M059J (cell line): ENCODE measurements at places on chromosomes 2 and 18. TPM values are rescaled to one million over a fixed set of nuclear protein-coding genes. Genes with fewer than 3 reads are reported as not detected.
A peak's percentile ranks its signal among the peaks of the same experiment; 100 is the strongest.

The MC4R gene
- not detected in 2 replicates for total RNA-seq

The CABYR gene
- total RNA-seq: 9.4 and 12.0 TPM in 2 replicates

The POTEC gene
- total RNA-seq: 0.02 TPM in 1 of 2 replicates, not detected in the other

- DNase-seq: peak; percentile 98
Measured at GRCh38 chr2:95315801-95316411, 18.8 kb downstream of the KCNIP3 start.

DNA sequence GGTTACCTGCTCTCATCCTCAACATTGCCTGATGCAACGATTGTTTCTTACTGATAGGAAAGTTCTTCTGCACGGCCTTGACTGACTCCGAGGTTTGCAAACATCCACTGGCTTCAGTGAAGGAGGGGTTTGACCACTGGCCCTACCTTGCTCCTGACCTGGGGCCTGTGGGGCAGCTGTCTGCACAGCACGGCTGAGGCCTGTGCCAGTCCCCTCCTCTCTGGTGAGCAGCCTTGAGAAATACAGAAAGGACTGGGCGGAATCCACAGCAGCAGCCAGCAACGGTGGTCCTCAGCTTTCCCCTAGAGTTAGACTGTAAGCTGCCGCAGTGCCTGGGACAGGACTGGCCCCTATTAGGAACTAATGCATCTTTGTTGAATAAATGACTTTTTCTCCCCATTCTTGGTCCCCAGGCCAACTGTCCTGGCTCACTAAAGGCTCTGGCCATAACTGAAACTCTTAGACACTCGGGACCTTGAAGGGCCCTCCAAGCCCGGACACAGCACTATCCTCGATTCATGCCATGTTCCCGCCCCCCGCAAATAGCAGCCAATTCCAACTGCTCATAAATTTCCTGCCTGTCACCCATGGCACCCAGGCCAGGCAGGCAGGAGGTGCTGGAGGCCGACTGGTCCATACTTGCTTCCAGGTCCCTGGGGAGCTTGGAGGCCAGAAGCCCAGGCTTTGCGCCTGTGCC is 26.7 kb downstream of the ATOH8 start:
- DNase-seq: no peak

DNA sequence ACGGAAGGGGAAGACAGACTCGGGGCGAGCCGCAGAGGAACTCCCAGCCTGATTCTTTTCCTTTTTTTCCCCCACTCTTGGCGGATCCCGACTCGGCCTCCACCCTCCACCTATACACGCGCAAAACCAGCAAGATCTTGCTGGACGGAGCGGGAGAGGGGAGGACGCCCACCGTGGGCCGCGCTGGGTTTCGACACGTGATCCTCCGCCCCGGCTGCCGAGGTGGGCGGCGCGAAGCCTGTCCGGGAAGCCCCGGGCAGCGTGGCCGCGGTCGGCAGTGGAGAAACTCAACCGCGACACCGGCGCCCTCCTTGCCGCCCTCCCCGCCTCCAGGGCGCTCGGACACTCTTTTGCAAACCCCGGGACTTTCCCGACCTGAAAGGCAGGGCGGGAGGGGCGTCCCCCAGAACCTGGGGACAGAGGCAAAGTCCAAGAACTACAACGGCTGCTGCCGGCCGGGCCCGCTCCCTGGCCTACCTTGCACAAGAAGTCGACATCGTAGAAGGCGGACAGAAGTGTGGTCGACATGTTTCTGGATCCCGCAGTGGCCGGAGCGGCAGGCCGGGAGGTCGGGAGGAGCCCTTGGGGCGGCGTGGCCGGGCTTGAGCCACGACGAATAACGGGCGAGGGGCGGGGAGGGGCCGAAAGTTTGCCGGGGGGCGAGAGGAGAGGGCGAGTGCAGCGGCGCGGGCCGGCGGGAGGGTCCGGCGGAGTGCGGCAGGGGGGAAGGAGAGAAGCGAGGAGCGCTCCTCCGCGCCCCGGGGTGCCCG is 433 bp downstream of the ZFP36L2 start:
- peak; percentile 64 for DNase-seq

DNA sequence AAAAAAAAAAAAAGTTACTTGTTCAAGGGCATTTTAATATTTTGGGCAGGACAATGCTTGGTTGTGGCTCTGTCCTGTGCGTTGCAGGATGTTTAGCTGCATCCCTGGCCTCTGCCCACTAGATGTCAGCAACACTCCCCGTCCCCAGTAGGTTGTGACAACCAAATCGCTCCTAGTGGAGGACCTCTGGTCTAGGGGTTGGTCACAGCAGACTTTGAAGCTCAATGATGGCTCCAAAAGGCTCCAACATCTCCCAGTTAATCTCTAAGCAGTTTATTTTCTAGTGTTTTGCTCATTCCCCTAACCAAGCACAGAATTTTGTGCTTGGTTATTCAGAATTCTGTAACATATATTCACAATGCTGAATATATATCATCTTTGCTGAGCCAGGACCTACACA is 67.0 kb downstream of the CHRNA1 start:
- peak; percentile 61 for DNase-seq

GRCh38 chr2:178238154-178238521 is 43.8 kb downstream of the OSBPL6 start:
- peak; percentile 31 for DNase-seq

- DNase-seq: peak; percentile 23
Measured at GRCh38 chr2:39550701-39551285, 113.7 kb upstream of the MAP4K3 start.
